ENCODE measurements at places on chromosomes 11 and 22. TPM values are rescaled to one million over a fixed set of nuclear protein-coding genes. Genes with fewer than 3 reads are reported as not detected.

DNA sequence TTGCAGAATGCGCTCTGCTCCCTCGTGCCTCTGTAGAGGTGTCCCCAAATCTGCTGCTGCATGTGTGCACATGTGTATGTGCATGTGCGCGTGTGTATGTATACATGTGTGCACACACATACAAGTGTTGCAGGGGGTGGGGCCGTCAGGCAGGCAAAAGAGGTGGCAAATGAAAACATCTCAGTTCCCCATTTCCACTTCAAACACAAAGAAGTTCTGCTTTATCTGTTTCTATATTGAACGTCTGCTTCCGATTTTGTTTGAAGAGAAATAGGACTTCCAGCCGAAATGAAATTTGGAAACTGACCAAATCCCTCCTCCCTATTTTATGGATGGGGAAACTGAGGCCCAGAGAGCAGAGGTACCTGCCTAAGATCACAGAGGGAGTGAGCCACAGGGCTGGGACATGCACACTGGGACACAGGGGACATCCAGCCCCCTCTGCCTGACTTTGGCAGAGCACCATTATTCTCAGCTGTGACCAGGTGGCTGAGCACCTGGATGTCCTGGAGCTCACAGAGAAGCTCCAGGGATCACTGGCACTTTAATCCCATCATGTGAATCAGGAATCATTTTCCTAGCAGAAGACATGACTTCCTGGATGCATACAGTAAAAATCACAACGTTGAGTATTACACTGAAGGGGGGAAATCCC is 41.2 kb upstream of the ALX4 start:
- no peak for DNase-seq

GRCh38 chr11:34988294-34989255 is 72.2 kb downstream of the PDHX start:
- DNase-seq: no peak

DNA sequence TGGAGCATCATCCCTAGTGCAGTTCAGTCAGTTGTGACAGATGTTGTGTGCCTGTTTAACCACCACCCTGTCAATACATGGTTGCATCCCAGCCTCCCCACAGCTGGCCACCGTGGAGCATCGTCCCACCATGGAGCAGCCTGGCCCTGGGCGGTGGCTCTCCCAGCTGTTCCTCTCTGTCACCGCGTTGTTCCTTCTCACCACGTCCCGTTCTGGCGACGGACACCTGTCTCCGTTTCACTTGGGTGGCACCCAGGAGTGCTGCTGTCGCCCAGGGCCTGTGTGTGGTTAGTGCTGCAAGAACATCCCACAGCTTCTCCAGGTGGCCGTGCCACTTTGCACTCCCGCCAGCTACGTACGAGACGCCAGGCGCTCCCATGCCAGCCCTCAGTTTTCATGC is 26.5 kb downstream of the MUC6 start:
- no peak for DNase-seq

Gene P2RY6
- total RNA-seq: 2.8 TPM

Gene CASP5
- 81.8 TPM for total RNA-seq

DNA sequence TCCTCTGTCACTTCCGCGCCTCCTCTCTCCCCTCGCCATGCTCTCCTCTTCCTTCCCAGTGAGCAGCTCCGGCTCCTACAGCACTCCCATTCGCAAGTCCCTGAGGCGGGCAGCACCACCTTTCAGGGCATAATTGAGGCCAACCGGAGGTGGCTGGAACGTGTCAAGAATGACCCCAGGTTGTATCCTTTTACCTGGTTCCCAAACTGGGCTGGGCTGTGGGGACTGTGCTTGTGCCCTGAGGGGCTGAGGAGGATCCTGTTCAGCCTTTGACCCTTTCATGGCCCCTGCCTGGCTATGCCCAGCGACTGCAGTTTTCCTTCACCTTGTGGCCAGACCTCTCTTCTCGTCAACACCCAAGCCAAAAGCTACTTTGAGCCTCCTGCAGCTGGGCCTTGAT is 84.1 kb downstream of the CEP164 start:
- DNase-seq: no peak

Gene MS4A3
- not detected for total RNA-seq

All from mucosa of descending colon (tissue), 3 donors.